ENCODE measurements at places on chromosomes 2 and 18. TPM values are rescaled to one million over a fixed set of nuclear protein-coding genes. Genes with fewer than 3 reads are reported as not detected.

DNA sequence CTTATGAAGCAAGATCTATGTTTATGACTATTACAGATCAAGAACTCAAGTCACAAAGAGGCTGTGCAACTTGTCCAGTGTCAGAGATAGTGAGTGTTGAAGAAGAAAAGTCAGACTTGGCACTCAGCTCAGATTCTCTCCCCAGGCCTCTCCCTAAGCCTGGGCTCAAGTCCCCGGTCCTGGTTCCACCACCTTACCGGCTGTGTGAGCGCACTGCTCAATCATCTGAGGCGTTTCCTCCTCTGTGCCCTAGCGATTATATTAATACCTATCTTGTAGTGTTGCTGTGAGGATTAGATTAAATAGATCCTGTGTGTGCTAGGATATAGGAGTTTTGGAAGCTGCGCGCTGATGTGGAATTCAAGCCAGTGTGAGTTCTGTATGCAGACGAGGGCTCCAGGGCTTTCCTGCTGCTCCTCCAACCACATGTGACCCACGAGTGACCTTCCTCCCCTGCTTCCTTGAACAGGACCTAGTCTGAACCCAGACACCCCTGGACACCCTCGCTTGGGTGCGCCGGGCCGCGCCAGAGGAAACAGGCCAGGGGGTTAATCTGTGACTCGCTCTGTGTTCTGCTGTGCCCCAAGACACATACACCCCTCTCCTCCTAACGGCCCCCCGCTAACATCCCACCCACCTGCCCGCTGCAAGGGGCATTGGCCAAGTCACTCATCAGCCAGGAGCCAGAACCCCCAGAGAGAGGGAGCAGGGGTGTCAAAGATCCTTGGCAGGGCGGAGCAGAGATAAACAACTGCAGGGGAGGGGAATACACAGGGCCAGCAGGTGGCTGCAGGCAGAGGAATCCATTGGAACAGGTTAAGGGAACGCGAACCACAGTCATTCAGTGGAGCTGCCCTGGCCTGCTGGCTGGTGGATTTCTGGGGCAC lies 38.3 kb downstream of the TNS1 start:
- H3K36me3 ChIP-seq = no peaks in the 10 kb centered on the region
- H3K27me3 ChIP-seq = no peaks in the 10 kb centered on the region
- peak overlapping the region; percentile 81 for H3K27ac ChIP-seq
- H3K4me1 ChIP-seq = peaks cover 24% of the 10 kb centered on the region
- DNase-seq = no peak
- H3K4me3 ChIP-seq = peak overlapping the region; percentile 5

GRCh38 chr2:58925676-58926081 lies 684.6 kb upstream of the FANCL start:
- no peak for DNase-seq
- no peaks in the 10 kb centered on the region for H3K4me1 ChIP-seq
- H3K27me3 ChIP-seq = no peaks in the 10 kb centered on the region
- no peak overlapping the region for H3K4me3 ChIP-seq
- H3K27ac ChIP-seq = no peak overlapping the region
- no peaks in the 10 kb centered on the region for H3K36me3 ChIP-seq

DNA sequence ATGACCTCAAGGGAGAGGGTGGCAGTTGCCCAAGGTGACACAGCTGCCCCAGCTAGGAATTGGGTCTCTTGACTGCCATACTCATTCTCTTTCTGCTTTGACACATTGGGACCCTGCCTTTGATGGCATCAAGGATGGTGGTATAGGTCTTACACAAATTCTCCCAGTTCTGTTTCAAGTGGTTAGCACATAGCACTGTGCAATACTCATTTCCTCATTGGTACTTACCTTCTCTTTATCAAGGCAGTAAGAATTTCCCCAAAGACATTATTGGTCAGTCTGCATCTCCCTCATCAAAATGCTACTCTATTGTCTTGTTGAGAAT lies 35.9 kb upstream of the CCDC93 start:
- no peak for DNase-seq
- no peak overlapping the region for H3K27ac ChIP-seq
- no peaks in the 10 kb centered on the region for H3K36me3 ChIP-seq
- peaks cover 6% of the 10 kb centered on the region for H3K4me1 ChIP-seq
- H3K4me3 ChIP-seq = no peak overlapping the region

- H3K4me3 ChIP-seq = no peak overlapping the region
- H3K27ac ChIP-seq = no peak overlapping the region
- no peaks in the 10 kb centered on the region for H3K4me1 ChIP-seq
- DNase-seq = no peak
- H3K36me3 ChIP-seq = no peaks in the 10 kb centered on the region
These were observed 490.9 kb downstream of the FBXO15 start for GRCh38 chr18:73656691-73657090.

OTOF gene
- total RNA-seq = 0.37 TPM
